ENCODE measurements at places on chromosomes 7 and 10. TPM values are rescaled to one million over a fixed set of nuclear protein-coding genes. Genes with fewer than 3 reads are reported as not detected.

The NEUROG3 gene
- total RNA-seq = not detected

The TAS2R5 gene
- total RNA-seq = 0.55 TPM

The SEPTIN7 gene
- 247 TPM for total RNA-seq

The ANKRD61 gene
- total RNA-seq = 0.18 TPM

The MBL2 gene
- total RNA-seq = not detected

The ST8SIA6 gene
- 0.32 TPM for total RNA-seq

The GUSB gene
- 74.9 TPM for total RNA-seq

The NUTM2E gene
- not detected for total RNA-seq

The WEE2 gene
- total RNA-seq = 0.05 TPM

The C10orf105 gene
- total RNA-seq = 0.61 TPM

The SSC4D gene
- 0.50 TPM for total RNA-seq

The CHCHD2 gene
- 541 TPM for total RNA-seq
